Activated T-helper 1 cell treated with anti-CD3 and anti-CD28 coated beads, Interleukin-2, amount 50 U/mL, for 16 hours (primary cell): ENCODE measurements at places on chromosomes 6 and 20.

DNA sequence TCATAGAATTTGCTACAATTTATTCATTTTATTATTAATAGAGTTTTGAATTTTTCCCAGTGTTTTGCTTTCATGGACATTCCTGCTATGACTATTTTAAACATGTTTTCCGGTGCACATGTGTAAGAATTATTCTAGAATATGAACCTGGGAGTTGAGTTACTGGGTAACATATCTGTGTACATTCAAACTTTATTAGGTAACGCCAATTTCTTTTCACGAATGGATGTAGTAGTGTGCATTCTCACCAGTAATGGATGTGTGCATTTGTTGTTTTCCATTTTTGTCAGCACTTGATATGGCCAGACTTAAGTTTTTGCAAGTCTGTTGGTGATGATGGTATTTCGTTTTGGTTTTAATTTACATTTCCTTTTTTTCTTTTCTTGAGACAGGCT lies 118.8 kb downstream of the CDKAL1 start:
- no peak for DNase-seq

DNA sequence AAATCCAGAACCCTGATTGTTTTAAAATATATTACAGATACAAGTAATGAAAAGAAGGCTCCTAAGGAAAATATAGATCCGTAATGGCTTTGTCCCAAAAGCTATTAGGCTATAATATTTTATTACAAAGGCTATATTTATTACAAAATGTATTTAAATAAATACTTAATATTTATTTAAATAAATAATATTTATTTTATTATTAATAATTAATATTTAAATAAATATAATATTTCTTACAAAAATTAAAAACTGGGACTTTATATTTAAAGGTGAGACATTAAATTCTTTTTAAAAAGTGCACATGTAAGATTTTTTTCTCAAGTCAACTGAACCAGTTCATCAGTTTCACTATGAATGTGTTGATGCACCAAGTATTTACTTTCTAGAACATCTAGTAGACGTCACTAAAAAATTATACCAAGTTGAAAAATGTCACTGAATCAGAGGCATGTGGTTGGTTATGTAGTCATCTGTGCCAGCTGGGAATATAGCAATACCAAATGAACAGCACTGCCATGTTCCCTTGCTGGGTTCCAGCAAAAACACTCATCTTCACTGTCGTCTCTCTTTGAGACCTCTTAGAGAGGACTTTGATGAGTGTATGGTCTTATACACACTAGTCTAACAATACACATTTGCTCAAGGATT lies 278.9 kb downstream of the ESR1 start:
- no peak for DNase-seq

GRCh38 chr6:148704400-148705246 lies 42.2 kb upstream of the UST start:
- no peak for DNase-seq

DNA sequence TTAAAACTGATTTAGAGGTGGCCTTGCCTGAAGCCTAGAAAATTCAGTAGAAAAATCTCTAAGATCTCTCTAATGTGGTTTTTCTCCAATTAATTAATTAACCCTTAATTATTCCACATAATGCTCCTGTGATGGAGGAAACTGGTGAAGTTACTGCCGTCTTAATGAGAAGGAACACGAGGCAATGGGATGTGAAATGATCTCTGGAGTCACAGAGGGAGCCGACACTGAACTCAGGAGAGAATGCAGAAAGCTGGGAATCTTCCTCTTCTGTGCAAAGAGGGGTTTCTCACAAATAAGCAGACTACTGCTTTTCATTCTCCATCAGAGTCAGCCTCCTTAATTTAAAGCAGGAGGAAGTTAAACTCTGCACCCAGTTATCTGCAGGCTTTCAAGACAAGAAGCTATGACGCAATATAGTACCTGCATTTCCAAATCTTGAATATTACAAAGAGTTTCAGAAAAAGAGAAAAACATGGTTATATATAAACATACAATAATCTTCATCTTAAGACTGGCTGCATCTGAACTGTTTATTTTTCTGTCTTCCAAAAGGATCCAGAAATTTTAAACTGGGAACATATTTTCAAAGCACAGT lies 18.1 kb upstream of the SNRPB2 start:
- no peak for DNase-seq

GRCh38 chr20:33916768-33917167 lies 76.9 kb upstream of the RALY start:
- DNase-seq: no peak

DNA sequence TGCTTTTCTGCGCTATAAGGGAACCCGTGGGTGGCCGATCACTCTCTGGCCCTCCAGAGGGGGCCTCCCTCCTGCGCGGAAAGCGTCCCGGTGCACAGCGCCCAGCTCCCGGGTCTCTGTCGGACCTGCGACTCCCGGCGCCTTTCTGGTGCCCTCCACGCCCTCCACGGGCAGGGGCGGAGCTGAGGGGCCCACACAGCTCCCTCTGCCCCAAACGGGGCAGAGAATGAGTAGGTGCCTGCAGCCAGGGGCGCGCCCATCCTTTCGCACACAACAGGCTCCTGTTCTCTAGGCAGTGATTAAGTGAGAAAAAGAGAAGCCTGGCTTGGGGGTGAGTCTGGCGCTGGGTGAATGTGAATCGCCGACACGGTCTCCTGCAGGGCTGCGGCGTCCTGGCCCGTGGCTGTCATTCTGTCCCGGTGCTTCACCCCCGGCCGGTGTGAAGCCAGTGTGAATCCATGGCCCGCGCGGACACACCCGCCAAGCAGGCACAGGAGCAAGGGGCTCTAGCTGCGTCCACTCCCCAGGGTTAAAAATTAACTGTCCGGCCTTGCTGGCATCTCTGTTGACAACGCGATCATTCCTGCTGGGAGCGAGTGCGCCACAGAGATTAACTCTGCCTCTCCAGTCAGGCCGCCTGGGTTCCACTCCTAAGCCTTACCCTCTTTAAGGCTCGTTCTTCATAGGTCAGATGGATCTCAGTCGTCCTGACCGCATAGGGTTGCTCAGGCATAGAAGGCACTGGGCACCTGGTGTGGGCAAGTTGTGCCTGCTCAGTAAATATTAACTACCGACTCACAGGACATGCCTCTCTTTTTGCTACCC lies 88.8 kb downstream of the PCSK2 start:
- no peak for DNase-seq

GRCh38 chr6:15936503-15936902 lies 192.4 kb upstream of the MYLIP start:
- DNase-seq: no peak
